ENCODE measurements at places on chromosomes 16 and 17.

DNA sequence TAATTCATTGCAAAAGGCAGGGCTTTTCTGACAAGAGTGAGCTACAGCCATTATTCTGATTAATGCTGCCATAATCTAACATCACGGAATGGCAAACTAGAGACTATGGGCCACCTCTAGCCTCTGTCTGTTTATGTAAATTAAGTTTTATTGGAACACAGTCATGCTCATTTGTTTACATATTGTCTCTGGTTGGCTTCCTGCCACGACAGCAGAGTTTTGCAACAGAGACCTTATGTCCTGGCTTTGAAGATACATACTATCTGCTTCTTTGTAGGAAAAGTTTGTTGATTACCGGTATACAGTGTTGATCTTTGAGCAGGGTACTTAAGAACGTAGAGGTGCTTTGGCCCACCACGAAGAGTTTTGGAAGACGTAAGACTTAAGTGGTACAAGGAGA lies 715.9 kb upstream of the RBFOX1 start:
- no peak for DNase-seq

- DNase-seq: no peak
Observed at GRCh38 chr16:76114681-76115080, 162.5 kb upstream of the CNTNAP4 start.

GRCh38 chr17:225551-225950 lies 44.1 kb upstream of the DOC2B start:
- DNase-seq: no peak

GRCh38 chr17:75289832-75290337 lies 652 bp upstream of the SLC25A19 start:
- peak; percentile 48 for DNase-seq
